ENCODE measurements at places on chromosomes 2 and 18.

- no peak for DNase-seq
Measured at GRCh38 chr18:35717182-35717581, 135.6 kb downstream of the GALNT1 start.

GRCh38 chr2:41954304-41955291 is 93.2 kb upstream of the PKDCC start:
- DNase-seq = no peak

- no peak for DNase-seq
Measured at GRCh38 chr2:16102976-16103380, 162.6 kb downstream of the MYCN start.

GRCh38 chr2:73253901-73254300 is 19.8 kb downstream of the CCT7 start:
- DNase-seq = no peak

GRCh38 chr2:215929602-215930335 is 83.6 kb downstream of the MREG start:
- peak; percentile 26 for DNase-seq

DNA sequence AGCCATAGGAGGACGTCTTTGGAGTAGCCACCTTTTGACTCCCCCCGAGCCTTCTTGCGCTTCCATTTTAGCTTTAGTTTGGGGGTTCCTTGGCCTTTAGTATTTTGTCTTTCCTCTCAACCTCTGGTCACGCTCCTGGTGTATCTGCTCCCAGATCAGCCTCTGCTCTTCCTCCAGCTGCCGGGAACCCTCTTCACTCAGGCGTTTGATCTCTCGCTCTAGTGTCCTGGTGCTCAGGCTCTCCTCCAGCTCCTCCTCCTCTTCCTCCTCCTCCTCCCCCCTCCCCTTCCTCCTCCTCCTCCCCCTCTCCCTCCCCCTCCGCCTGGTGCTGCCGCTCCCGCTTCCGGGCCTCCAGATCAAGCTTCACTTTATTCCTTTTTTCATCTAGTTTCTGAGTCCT is 1082.3 kb upstream of the TMEFF2 start:
- DNase-seq = no peak

DNA sequence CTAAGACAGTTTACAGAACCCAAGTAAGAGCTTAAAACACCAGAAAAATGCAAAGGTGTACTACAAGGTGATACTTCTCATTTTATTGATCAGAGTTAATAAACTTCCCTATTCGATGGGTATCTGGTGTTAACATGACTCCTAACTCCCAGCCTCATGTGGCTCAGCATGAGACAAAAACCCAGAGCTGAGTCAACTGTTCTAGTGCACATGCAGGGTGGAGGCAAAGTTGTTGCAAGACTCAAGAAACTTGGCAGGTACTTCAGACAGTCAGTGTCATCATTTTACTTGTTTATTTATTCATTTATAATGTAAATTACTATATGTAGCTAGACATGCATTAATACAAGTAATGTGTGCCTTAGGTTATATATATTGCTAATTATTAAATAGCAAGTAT is 216.6 kb upstream of the DSEL start:
- DNase-seq = peak; percentile 41

All from astrocyte (in vitro differentiated cells and primary cell).